ENCODE measurements at places on chromosomes 3 and 15.

DNA sequence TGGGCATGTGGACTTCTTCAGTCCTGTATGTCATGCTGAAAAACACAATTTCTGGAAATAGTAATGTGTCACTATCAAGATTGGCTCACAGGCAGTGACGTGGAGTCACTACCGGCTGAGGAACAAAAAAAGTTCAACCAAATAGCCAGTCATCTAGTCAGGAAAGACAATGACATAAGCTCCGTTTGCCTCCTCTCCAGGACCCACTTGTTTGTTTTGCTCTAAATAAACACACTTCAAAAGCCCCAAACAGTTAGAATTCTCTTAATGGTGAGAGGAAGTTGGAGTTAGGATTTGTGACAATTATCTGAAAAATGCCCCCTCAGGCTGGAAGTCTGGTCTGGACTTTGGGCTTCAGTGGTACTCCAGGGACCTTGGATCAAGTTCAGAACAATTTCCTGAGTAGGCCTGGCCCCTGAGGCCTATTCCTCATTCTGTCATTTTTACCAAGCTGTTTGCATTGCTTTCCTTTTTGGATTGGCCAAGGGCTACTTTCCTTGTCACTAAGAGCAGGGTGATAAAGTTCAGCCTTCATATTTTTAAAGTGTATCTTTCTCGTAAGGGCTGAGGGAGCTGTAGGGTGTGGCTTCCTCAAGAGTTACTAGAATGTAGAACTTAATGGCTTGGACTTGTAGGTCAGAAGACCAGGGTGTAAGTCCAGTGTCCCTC is 98.9 kb downstream of the EOMES start:
- no peak for DNase-seq

DNA sequence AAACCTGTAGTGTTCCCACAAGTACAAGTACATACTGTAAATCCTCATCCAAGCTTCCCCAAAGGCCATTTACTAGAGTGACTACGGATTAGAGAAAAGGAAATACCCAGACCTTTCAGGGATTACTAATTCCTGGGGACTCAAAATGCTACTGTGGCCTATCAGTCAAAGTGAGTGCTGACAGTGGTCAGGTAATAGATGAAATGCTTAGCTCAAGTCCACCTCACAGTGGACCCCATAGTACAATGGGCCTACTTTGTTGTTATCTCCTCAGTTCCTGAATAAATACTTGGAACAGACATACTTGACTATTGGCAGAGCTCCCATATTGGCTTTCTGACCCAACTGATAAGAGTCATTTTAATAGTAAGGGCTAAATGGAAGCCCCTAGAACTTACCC is 61.6 kb downstream of the MAP4 start:
- no peak for DNase-seq

GRCh38 chr3:51955893-51956770 is 951 bp downstream of the GPR62 start:
- DNase-seq, result no peak

DNA sequence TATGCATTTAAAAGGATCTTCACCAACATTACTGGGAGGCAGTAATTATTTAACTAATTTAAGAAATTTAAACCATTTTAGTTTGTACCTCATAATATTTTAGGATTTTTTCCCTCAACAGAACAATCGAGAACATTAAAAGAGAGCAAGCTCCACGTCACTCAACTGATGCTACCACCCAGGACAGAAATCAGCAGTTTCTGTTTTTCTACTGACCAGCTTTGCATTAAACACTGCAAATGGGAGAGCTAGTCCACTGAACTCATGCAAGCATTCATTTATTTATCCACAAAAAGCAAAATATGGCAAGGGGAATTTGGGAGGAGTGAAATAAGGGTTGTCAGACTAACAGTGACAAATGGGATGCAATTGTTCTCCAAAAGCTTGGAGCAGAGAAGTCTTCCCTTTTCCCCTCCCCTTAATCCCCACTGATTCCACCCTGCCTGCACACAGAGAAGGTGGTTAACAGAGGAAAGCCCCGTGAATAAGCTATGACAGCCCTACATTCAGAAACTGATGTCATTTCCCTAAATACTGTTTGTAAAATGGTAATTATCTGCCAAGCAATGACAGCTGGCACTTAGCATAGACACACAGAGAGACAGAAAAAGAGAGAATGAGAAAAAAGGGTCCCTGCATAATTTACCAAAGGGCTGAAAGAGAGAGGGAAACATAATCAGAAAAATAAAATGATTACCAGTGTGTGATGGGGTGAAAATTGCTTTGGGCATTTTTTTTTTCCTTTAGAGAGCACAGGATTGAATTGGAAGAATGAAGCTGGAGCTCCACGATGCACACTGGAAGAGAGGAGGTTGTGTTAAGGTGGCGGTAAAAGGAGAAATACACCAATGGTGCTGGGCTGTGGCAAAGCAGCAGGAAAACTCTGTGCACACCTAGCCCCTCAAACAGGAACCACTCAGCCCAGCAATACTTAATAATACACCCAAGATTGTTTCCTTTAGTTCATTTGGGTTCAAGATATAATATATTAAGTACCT is 777.4 kb downstream of the TUSC7 start:
- DNase-seq, result no peak

GRCh38 chr3:122578069-122578740 is 755 bp downstream of the PARP15 start:
- no peak for DNase-seq

DNA sequence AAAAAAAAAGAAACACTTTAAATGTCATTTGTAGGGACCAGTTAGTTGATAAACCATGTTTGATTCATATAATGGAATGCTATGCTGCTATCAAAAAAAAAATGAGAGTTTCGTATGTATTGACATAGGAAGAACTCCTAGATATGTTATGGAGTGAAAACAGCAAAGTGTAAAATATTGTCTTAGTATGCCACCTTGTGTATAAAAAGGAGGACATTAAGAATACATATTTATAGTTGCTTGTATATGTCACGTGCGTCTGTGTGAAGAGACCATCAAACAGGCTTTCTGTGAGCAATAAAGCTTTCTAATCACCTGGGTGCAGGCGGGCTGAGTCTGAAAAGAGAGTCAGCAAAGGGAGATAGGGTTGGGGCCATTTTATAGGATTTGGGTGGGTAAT is 39.5 kb downstream of the KBTBD8 start:
- no peak for DNase-seq

DNA sequence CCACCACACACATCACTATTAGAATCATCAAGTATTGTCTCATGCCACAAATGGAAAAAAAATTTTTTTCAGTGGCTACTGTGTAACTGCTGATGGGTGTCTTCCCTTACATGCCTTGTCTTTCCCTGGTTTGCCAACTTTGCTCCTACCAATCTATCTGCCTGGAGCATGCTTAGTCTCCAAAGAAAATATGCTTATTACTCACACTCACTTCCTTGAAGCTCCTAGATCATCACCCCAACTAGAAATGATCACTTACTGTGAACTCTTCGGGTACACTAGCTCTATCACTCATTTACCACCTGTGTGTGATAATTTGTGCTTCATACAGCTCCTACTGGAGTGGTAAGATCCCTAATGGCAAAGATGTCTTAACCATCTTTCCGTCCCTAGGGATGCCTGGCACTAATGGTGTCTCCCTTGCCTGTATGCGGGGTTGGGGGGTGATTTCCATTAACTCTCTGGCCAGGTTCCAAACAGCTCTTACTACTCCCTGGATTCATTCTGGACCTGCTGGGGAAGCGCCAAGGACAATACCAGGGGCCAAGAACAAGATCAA is 799 bp downstream of the VPS33B start:
- DNase-seq, result no peak

- no peak for DNase-seq
These were observed 148.1 kb upstream of the PEX5L start for GRCh38 chr3:180184816-180185215.

GRCh38 chr3:11582191-11582968 is 61.3 kb downstream of the VGLL4 start:
- no peak for DNase-seq

GRCh38 chr3:141878817-141879216 is 2.4 kb downstream of the ATP1B3 start:
- no peak for DNase-seq

DNA sequence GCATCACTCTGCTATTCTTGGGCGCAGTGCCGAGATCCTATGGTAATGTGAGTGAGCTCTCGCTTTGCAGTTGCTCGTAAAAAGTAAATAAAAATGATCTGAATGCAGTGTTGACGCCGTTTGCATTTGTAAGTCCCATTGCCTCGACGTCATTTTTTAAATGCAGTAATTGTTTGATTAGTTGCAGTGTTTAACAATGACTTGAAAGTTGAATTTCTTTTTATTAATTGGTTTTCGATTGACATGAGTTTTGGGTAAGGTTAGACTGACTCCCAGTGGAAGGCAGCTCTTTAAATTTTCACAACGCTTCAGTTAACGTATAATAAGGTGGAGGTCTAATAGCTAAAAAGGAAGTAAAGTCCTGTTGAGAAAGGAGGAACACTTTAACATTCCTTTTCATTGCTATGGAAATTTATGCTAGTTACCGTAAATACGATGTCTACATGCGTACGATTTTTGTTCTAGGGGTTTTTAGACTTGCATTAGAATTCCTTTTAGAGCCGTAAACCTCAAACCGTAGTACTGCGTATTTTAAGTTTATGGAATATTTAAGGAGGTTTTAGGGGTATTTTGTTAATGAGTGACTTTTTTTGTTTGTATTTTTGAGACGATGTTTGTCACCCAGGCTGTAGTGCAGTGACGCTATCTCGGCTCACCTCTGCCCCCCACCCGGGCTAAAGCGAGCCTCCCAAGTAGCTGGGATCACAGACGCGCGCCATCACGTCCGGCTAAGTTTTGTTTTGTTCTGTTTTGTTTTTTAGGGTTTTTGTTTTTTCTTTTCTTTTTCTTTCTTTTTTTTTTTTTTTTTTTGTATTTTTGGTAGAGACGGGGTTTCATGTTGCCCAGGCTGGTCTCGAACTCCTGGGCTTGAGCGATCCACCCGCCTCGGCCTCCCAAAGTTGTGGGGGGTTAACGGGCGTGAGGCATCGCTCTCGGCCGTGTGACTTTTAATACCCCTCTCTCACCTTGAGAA is 1.4 kb downstream of the MORF4L1 start:
- peak; percentile 9 for DNase-seq

- no peak for DNase-seq
These were observed 1068.0 kb upstream of the ALCAM start for GRCh38 chr3:104298662-104299061.

DNA sequence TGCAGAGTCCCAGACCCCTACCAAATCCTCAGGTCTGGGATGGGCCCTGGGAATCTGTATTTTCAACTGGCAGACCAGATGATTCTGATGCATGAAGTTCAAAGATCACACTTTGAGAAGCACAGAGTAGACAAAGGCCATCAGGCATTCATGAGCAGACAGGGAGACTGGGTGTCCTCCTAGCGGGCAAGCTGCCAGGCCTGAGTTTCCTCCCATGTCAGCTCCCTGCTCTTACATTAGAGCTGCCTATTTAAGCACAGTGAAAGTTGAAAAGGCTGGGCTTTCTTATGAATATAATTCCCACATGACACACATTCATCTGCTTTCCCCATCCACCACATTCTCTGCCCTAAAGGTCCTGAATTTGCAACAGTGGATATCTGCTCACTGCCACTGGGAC is 14.0 kb downstream of the CAPN3 start:
- DNase-seq, result no peak

- no peak for DNase-seq
These were observed 536 bp downstream of the SNAPC5 start for GRCh38 chr15:66496951-66497501.

- no peak for DNase-seq
These were observed 761.0 kb upstream of the ARRDC4 start for GRCh38 chr15:97199393-97200051.

DNA sequence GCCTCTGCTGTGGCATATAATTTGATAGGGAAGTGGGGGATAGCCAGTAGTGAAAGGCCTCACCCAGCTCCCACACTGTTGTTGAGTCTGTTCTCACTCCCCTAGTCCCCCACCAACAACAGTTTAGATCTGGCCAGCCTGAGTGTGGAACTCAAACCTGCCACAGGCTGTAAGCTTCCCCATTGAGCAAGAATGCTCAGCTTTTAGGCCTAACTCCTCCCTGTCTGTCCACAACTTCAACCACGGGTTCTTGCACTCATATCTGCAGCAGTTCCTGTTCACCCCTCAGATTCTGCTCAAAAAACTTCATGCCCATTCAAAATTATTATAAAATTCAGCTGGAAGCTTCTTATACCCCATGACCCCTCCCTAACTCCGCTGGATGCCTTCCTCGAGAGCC is 975.1 kb downstream of the NSUN3 start:
- no peak for DNase-seq

- DNase-seq, result no peak
These were observed 2.5 kb downstream of the PRTG start for GRCh38 chr15:55740359-55740878.

- DNase-seq, result no peak
These were observed 284 bp upstream of the TSC22D2 start for GRCh38 chr3:150407808-150408220.

DNA sequence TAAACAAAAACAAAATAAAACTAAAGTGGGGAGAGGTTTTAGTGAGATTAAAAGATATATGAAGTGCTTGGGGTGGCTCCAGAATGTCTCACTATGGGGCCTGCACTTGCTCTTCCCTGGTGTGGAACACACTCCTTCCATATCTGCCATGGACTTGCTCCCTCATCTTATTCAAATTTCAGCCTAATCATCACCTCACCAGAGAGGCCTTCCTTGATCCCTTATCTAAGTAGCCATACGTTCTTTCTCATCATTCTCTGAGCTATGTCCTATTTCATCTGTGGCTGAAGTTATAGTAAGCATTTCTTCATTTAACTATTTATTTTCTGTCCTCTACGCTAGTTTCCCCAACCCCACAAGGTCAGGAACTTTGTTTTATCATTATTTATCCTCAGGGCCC is 511.7 kb downstream of the NTRK3 start:
- DNase-seq, result no peak

DNA sequence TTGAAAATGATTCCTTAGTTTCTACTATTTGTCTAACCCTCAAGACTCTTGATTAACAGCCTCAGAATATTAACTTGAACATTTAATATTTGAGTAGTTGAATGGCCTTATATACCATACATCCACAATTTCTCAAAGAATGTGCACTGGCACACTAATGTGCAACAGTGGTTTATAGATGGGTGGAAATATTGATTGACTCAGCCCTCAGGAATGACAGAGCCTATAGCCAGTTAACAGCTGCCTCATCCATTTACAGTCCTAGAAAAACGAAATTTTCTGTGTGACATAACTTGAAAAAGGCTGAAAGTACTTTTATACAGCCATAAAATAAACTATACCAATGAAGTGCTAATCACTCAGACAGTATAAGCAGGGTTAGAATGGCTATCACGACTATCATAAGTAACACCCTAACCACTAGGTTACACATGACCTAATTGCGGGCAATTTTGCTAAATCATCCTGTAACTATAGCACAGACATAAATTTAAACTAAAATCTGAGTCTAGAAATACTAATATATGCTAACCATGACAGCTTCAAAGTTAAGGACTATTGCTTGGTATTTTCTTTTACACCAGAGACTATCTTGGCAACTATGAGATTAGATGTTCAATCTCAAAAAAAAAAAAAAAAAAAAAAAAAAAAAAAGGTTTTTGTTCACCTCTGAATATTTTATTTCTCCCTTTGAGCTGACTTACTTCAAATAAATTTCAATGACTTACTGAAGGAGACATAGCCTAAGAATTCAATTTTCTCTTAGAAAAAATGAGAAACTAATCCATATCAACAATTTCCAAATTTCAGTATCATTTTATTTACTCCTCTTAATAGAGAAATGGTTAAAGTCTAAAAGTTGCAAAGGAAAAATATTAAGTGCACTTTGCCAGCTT is 9.3 kb downstream of the SECISBP2L start:
- DNase-seq, result no peak

Data from stimulated activated CD8-positive, alpha-beta memory T cell treated with anti-CD3 and anti-CD28 coated beads, Interleukin-15, amount 100 ng/mL, for 48 hours (primary cell).